ENCODE measurements at places on chromosomes 5 and 9.
A peak's percentile ranks its signal among the peaks of the same experiment; 100 is the strongest.

GRCh38 chr9:95985440-95986055, 110.1 kb downstream of the ERCC6L2 start:
- DNase-seq: no peak

GRCh38 chr9:84620338-84620737, 49.2 kb upstream of the NTRK2 start:
- no peak for DNase-seq

- DNase-seq: peak; percentile 63
Measured at GRCh38 chr9:81519816-81520495, 169.4 kb downstream of the TLE1 start.

DNA sequence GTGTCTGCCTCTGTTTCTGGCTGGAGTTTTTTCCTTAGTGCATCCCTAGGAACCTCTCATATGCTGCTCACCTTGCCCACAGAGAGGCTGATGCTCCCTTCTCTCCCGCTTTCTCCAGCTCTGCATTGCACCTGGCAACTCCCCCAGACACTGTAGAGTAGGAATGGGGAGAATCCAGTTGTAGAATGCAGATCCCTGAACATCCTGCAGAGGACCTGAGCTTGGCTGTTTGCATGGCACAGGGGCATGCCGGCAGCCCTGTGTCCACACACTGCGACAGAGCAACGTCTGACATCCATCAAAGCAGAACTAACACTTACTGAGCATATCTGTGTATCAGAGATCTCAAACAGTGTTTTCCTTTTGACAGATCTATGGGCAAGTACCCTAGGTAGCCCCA, 19.9 kb downstream of the IDNK start:
- DNase-seq: no peak

DNA sequence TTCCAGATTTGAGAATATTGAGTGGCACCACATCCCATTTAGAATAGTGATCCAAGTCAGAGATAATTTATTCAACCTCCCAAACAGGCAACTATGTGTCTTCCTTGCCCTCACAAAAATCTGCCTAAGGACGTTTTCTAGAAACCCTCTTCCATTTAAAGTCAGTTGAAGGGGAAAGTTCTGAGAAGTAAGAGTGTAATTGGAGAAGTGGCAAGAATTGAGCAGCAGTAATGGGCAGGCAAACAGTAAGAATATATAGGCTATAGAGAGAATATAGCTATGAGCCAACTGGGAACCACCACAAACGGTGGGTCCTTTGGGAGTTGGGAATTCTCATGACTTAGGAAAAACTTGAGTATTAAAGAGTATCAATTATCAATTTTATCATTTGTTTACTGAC, 31.1 kb upstream of the CETN3 start:
- no peak for DNase-seq

DNA sequence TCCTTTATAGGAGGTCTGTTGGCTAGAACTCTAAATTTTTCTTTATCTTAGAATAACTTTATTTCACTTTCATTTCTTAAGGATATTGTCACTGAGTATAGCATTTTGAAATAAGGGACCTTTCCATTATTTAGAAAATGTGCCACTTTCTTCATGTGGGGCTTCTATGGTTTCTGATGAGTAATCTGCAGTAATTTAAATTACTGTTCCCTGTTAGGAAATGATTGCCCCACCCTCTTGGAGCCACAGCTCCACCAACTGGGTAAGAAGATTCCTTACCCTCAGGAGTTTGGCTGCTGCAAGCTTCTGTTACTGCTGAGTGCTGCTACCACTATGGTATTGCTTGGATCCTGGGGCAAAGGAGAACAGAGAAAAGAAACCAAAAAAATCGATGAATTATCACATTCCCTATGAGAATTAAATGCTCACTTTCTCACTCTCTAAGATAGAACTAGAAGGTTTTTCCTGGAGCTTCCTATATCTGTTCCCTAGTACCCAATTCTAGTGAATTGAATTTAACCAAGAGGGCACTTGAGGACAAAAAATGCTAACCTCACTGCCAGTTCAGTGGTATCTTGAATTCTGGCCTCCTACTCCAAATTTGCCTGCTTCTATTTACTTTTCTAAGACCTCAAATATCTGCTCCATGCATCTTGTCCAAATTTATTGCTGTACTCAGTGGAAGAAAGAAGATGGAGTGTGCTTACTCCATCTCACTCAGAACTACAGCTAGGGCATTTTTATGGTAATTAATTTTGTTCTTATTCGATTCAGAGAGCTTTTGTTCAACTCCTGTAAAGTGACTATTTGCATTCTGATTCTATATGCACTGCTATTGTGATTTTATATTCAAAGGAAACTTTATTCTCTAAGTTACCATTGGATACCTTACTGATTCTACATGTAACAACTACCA, 2111.3 kb downstream of the MAT2B start:
- no peak for DNase-seq

GRCh38 chr9:114505187-114506081, at the start of gene WHRN:
Gene WHRN (minus strand): TSS chr9:114505473. CDS start chr9:114504801, 672 bp downstream.
- peak; percentile 96 for DNase-seq

DNA sequence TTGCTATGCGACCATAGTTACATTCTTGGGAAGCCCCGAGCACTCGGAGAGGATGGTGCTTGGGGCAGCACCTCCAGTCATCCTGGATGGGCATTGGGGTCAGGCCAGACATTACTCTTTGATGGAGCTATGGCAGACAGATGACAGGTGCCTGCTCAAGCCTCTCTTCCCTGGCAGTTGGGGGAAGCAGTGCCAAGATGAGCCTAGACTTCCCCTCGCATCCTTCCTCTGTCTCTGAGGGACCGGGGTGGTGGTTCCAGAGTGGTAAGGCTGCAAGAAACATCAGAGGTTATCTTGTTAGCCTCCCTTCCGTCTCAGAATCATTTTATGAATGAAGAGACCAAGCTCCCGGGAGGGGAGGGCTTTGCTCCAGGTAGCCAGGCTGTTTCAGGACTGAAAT, 2.8 kb upstream of the HMCN2 start:
- no peak for DNase-seq

GRCh38 chr5:55232271-55232984, 980 bp downstream of the CCNO start:
- peak; percentile 87 for DNase-seq

- no peak for DNase-seq
Measured at GRCh38 chr5:156164306-156164705, 162.7 kb upstream of the SGCD start.

DNA sequence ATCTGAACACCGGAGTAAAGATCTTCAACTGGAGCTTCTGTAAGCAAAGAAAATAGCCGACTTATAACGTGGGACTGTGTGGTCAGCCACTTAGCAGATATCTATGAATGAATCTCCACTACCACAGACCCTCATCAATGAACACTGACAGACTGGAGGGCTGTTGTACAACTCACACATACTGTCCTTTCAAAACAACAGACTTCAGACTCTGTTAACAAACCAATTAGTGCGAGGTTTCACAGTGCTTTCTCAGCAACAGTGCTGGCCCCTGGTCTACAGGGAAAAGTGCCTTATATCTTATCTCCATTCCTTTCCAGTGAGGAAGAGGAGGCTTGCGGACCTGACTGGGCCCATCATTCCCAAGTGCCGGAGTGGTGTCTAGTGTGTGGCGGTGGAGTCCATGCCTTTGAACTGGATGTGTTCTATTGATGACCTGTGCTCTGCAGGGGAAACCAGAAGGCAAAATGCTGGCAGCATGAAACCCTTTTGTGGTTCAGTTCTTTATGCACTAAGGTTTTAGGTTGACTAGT, 33.8 kb downstream of the TSTD2 start:
- DNase-seq: no peak

DNA sequence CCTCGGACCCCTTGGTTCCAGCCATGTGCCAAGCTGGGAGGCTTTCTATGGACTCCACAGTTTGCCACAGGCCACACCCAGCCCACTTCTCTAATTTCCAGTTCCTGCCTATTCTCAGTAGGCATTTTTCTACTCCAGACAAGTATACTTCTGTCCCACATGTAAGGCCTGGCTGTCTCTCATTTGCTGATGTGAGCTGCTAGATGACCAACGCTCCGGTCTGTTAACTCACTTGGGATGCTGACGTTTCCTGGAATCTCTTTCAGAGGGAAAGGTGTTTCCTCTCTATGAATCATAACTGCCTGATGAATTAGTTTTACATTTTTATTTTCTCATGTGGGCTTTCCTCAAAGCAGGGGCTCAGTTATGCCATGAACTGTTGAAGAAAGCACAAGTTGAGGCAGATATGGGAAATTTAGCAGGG, 36.3 kb downstream of the ERGIC1 start:
- DNase-seq: no peak

DNA sequence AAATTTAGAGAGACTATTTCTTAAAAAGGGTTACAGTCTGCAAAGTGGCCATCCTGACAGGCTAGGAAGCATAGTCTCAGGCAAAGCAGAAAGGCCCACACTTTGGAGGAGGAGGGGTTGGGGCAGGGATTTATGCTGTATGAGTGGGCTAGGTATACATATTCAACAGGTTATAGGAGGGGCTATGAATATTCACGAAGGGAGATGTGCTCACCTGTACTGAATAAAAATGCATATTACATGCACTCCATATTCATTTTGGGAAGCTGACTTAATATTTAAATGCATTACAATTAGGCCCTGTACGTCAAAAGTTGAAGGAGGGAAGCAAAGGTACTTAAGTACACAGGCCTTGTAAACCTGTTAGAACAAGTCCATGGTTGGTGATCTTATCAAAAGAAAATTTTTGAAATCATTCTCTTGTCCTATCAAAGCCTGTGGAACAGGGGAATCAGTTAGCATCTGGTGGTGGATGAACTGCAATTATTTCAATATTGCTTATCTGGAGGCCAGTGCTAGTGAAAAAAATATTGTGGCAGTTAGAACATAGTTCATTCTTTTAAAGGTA, 1.6 kb downstream of the CENPP start:
- no peak for DNase-seq

GRCh38 chr5:19795218-19795617, 192.8 kb downstream of the CDH18 start:
- peak; percentile 62 for DNase-seq

DNA sequence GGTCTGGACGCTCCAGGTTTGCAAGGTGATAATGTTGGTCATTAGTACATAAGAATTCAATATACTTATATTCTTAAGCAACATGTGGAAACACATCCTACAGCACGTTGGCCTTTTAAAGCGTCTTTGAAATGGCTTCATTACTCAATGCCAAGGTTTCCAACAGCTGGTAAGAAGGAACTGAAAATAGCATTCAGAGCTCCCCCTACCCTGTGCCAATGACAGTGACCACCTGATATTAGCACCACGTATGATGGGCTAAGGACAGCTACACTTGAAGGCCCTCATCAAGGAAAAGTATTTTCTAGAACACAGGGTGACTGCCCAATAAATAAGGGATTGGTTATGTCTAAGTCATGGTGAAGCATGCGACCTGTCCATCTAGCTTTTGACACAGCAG, 9.9 kb downstream of the ZNF622 start:
- no peak for DNase-seq

GRCh38 chr5:174744896-174745295, 20.5 kb downstream of the MSX2 start:
- DNase-seq: no peak

GRCh38 chr9:114405294-114406034, 17.7 kb upstream of the AKNA start:
- peak; percentile 86 for DNase-seq

DNA sequence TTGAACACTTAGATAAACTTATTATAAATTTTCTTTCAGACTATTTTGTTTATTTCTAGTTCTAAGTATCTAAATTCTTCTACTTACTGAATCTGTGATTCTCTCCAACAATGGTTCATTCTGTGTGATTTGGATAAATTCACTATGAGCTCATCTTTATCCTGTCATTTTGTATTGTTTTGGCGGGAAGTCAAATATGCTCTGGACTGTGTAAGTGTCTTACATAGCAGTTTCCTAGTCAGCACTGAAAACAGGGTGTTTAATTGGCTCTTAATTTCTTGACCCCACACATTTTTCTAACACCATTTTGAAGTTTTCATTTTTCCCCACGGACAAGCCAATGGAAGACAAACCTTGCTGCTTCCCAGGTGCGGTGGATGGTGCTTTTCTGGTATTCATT, 207.0 kb upstream of the ACO1 start:
- DNase-seq: no peak

GRCh38 chr9:110156902-110157301, 51.1 kb downstream of the C9orf152 start:
- no peak for DNase-seq

GRCh38 chr9:114372921-114373448, 14.8 kb downstream of the AKNA start:
- DNase-seq: no peak

DNA sequence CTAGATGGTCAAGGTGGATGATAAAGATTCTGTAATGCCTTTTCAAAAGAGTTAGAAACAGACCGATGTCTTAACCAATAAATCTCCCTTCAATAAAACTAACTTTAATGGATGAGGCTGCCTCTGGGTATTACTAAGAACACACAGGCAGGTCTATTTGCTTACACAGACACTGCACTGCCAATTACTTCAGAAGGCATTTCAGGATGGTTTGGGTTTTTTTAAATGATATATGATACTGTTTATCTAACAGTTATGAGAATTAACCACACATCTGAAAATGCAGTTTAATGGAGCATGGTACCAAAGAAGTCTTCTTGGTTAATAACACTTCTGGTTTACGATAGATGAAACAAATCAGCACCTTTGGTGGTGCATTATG, 367.9 kb upstream of the GRAMD2B start:
- peak; percentile 18 for DNase-seq

GRCh38 chr5:124692324-124692723, 54.1 kb downstream of the ZNF608 start:
- no peak for DNase-seq

- no peak for DNase-seq
Measured at GRCh38 chr9:14627513-14627912, 65.7 kb downstream of the ZDHHC21 start.

DNA sequence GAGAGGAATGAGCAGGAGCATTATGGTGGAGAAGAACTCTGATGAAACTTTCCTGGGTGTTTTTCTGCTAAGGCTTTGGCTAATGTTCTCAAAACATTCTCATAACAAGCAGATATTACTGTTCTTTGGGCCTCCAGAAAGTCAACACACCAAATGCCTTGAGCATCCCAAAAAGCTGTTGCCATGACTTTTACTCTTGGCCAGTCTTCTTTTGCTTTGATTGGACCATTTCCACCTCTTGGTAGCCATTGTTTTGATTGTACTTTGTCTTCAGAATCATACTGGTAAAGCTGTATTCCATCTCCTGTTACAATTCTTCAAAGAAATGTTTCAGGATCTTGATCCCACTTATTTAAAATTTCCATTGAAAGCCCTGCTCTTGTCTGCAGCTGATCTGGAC, 139.6 kb downstream of the MAN2A1 start:
- DNase-seq: no peak

DNA sequence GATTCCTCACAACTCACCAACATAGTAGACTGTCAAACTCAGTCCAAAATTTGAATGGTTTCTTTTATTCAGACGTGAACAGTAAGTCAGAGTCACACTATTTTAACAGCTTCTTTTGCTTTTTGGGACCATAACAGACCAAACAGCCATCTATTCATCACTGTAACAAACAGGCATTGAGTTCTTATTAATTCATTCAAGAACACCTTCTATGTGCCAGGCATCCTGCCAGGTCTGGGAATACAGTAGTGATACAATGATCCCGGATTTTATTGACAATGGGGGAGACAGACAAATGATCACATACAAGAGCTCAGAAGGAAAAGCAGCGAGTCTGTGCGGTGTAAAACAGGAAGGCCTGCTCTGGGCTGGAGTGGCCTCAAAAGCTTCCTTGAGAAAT, 153.3 kb upstream of the ERCC6L2 start:
- DNase-seq: no peak
